ENCODE measurements at places on chromosomes 16 and 17.

- no peak for DNase-seq
Measured at GRCh38 chr17:31007695-31008373, 37.0 kb downstream of the RNF135 start.

DNA sequence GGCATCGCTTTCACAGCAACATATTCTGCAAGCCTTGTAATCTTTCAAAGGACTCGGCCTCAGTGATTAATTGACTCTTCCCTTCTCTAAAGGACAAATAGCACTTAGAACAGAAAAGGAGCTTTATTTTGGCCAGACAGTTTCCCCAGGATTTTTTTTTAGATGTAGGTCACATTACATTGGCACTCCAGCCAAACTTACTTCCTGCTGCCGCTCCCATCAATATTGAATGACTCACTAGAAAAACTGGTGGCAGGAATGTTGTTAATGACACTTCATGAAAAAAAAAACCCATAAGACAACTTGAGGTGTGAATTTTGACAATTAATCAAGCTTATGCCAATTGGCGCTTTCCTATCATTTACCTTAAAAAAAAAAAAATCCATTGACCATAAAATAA is 432.6 kb downstream of the TOX3 start:
- DNase-seq, result no peak

- DNase-seq, result peak; percentile 45
Measured at GRCh38 chr17:49717371-49717861, 9.7 kb upstream of the SLC35B1 start.

GRCh38 chr17:78111016-78111726 is 17.4 kb downstream of the TMC6 start:
- DNase-seq, result no peak

DNA sequence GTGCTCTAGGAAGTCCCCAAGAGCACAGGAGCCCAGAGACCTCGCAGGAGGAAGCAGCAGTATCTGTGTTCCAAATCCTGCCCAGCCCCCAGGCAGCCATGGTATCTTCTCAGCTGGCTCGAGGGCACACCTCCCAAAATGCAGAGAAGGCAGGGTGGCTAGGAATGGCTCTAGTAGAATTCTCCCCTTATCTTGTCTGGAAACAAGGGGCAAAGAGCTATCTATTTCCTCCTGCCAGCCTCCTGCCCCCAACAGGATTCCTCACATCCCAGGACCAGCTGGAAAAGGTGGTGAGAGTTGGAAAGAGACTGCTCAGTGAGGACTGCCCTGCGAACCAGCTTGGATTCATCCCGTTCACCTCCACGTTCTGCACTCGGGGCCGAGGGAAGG is 8.6 kb upstream of the TSPOAP1 start:
- DNase-seq, result peak; percentile 66

DNA sequence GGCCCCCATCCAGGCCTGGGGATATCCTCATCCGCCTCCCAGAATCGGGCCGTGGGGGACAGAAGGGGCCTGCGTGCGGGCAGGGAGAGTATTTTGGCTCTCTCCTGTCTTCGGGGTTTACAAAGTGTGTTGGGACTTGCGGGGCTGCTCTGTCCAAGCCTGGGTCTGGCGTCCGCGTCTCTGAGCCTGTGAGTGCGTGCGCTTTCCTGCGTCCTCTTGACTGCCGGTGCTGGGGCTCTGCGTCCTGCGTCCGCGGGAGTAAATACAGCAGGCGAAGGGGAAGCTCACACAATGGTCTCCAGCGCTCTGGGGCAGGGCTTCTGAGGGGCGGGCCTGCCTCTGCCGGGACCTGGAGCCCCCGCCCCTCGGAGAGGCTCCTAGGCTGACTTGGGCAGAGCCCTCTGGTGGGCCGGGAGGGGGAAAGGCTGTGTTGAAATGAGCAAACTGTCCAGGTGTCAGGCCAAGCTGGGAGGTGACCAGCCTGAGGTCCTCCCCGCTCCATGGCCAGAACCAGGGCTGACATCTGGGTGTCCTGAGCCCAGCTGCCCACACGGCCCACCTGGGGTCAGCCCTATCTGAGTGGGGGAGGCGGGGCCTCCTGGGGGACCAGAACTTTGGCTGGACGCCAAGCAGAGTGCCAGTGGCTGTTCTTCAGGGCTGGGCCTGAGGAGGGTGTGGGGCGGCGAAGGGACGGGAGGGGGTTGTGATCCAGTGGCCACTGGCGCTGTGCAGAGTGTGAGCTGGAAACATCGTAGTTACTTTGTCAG is 233.6 kb downstream of the SEC14L1 start:
- peak; percentile 86 for DNase-seq

All from activated CD4-positive, alpha-beta memory T cell treated with anti-CD3 and anti-CD28 coated beads, Interleukin-2, amount 10 ng/mL, durations not matched to agents 7 days and 5 days (primary cell).